ENCODE measurements at places on chromosomes 12 and 14. TPM values are rescaled to one million over a fixed set of nuclear protein-coding genes. Genes with fewer than 3 reads are reported as not detected.

DNA sequence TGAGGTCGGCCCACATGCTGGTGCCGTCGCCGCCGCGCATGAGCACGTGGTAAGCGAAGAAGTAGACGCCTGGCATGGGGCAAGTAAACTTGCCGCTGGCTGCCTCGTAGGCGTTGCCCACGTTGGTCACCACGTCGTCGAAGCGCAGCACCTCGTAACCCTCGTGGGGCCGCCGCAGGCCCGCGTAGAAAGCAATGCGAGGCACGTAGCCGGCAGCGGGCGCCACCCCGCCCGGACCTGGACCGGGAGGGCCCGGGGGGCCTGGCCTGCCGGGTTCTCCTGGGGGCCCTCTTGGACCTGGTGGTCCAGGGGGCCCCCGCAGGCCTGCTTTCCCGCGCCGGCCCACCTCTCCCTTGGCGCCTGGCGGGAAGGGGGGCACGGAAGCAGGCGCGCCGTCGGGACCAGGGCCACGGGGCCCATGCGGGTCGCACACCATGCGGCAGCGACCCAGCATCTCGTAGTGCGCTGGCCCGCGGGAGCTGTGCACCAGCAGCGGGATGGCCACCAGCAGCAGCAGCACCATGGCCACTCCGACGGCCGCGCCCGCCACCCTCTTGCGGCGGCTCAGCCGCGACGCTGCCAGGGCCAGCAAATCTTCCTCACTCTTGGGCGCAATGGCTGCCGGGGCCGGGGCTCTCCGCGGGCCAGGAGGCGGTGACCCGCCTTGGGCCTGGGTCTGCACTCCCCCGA lies 888 bp downstream of the C1QL4 start:
- H3K36me3 ChIP-seq, result no peaks in the 10 kb centered on the region
- H3K4me3 ChIP-seq, result no peak overlapping the region
- H3K4me1 ChIP-seq, result no peaks in the 10 kb centered on the region
- DNase-seq, result no peak

DNA sequence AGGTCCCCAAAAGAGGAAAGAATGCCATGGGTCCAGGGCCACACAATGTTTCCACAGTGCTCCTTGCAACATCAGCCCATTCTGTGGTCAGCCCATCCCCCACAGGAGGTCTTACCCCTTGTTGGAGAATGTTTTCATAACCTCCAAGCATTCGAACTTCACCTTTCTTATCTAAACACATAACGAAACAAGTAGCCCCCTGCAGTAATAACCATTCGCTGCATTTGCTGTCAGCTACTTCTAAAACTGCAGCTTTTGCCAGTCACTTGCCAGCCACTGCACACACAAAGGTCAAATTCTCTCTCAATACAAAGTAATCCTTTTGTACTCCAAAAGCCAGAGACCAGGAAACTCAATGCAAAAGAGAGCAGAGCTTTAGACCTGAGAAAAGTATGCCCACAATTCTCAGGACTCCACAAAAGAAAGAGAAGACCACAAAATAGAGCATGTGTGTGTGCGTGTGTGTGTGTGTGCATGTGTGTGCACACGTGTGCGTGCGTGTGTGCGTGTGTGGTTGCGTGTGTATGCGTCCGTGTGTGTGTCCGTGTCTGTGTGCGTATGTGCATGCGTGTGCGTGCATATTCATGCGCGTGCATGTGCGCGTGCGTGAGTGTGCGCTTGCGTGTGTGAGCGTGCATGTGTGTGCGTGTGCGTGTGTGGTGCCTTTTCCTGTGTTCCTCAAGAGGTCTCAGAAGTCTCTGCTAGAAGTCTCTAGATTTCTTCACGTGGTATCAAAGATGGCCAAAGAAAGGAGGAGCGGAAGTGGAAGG lies 31.7 kb upstream of the NINJ2 start:
- H3K27me3 ChIP-seq, result no peaks in the 10 kb centered on the region
- DNase-seq, result no peak

DNA sequence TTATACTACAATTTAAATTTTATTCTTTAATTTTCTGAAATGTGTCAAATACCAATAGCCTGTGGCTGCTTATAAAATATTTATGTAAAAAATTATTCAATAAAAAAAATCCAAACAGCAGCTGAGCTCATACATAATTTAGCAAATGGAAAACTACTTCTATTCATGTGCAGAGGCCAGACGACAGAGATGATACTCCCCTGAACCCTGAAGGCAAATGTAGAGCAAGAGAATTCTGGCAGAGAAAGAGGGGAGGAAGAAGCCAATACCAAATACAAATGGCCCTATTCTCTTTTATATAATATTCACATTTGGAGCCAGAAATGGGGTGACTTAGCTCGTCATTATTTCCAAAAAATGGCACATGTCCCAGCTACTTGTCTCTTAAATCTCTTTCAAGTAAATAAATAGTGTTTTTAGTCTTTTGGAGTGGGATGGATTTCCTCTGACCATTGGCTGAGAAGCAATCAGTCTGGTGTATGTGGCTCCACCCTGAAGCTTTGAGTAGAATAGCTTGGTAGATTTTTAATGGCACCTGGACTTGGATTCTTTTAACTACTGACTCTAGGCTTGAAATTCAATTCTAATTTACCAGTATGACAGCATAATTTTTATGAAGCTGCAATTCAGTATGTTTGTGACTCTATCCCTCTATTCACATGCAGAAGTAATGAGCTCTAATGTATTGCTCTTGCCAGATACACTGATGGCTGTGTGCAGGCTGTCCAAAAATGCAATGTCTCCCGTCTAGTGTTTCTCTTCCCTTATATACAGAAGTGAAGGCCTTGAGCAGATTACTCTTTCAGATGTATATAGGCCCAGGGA lies 113.4 kb upstream of the SCAF11 start:
- DNase-seq, result no peak
- no peak overlapping the region for H3K4me3 ChIP-seq
- no peak overlapping the region for H3K27ac ChIP-seq
- H3K4me1 ChIP-seq, result no peaks in the 10 kb centered on the region
- H3K36me3 ChIP-seq, result no peaks in the 10 kb centered on the region

GRCh38 chr12:113207613-113208040 lies 13.6 kb upstream of the TPCN1 start:
- no peak overlapping the region for H3K4me3 ChIP-seq
- no peaks in the 10 kb centered on the region for H3K4me1 ChIP-seq
- H3K27ac ChIP-seq, result no peak overlapping the region
- DNase-seq, result no peak
- H3K27me3 ChIP-seq, result no peaks in the 10 kb centered on the region
- no peaks in the 10 kb centered on the region for H3K36me3 ChIP-seq

CCDC197 gene
- not detected for total RNA-seq

Measured in breast epithelium (tissue), 4 donors.